ENCODE measurements at places on chromosomes 4 and X.
A peak's percentile ranks its signal among the peaks of the same experiment; 100 is the strongest.

DNA sequence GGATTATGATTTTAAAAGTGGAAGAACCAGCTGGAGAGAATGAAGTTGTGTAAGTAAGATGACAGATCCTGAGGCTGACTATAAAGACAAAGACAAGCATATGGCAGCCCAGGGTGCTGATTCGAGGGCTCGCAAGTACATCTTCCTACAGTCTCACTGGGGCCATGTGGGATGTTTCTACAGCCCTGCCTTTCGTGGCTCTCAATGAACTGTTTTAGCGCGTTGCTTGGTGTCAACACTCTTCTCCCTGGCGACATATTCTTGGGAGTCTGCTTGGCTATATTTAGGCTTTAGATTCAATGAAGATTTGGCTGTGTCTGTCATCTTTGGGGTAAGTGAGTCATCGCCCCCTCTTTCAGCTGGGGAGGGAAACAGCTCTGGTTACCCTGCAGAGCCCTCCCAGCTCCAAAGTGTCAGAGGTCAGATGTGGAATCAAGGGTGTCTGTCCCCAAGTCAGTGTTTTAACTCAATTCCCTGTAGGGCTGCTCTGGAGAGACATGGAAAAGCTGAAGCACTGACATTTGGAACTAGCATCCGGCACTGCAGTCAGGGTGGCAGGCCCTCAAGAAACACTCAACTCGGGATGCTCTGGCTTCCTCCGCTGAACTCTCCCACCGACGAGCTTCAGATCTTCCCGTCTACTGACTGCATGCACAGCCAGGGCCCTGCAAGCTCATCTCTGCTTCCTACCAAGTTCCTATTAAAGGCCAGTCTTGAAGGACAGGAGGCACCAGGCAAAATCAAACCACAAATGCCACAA, 65.7 kb downstream of the GATB start:
- DNase-seq, result no peak

DNA sequence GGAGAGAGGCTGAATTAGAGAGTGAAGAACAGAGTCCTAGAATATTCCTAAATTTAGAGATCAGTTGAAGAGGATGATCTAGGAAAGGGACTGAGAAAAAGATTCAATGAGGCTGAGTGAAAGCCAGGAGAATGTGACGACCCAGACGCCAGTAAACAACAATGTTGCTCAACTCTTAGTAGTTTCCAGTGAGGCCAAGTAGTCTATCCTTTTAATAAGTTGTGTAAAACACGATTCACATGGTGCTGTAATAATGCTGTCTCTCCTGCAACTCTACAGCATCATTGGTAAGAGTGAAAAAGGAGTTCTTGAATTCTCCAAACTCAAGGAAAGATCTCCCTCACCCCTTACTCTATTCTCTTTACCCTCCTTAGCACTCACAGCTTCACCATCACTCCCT, 140.3 kb downstream of the CFAP299 start:
- DNase-seq, result no peak

DNA sequence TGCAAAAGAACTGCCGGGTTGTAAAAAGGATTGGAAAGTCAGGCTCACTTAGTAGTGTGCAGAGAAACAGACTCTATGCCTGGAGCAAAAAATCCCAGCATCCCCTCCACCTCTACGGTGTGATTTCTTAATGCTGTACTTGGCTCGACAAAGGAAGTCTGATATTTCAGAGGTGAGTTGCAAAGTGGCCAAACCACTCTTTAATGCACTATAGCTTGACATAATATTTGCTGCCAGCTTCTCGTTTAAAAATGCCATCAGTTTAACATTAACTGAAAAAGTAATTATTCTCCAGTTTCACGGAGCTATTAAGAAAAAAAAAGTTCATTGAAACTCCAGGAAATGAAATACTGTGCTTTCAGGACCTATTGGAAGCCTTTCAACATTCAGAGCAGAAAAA, 448.3 kb upstream of the ZFP42 start:
- no peak for DNase-seq

- no peak for DNase-seq
These were observed 45.4 kb downstream of the CXorf58 start for GRCh38 chrX:23952984-23953907.

- DNase-seq, result no peak
These were observed 18.0 kb downstream of the MBNL3 start for GRCh38 chrX:132470831-132471230.

DNA sequence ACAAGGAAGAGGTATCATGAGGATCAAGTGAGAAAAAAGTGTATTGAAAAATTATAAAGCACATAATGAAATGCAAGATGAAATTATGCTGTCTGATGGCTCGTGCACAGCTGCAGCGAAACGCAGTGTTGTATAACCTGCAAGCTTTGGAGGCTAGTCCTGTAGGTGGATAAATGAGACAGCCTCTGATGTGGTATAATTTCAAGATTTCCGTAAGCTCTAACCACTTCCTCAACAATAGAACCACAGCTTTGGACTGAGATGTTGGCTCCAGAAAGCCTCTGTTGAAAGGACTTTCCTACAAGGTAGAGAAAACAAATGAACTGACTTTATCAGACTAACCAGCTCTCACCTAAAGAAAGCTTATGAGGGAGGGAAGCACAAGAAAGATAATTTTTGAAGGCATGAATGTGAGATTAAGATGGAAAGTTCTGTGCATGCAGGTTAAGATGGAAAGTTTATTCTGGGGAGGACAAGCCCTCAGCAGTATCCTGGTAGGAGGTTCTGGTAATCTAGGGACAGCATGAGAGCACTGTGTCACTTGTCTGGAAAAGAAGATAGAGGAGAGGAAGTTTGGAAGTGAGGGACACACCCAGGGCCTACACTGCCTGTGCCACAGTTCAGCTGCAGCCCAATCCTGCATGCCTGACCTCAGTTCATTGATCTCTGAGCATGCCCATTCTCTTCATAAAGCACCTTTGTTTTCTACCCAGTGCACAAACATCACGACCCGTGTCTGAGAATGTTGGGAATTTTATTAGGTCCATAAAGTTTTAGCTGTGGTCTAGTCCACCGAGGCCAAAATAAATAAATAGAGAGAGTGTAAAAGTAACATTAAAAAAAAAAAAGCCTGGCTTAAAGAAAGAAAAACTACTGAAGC, 161.5 kb upstream of the SFRP2 start:
- DNase-seq, result no peak

GRCh38 chr4:112002248-112002661, 143.0 kb upstream of the FAM241A start:
- DNase-seq, result no peak

GRCh38 chr4:155745984-155746383, 12.8 kb upstream of the GUCY1B1 start:
- DNase-seq, result no peak

DNA sequence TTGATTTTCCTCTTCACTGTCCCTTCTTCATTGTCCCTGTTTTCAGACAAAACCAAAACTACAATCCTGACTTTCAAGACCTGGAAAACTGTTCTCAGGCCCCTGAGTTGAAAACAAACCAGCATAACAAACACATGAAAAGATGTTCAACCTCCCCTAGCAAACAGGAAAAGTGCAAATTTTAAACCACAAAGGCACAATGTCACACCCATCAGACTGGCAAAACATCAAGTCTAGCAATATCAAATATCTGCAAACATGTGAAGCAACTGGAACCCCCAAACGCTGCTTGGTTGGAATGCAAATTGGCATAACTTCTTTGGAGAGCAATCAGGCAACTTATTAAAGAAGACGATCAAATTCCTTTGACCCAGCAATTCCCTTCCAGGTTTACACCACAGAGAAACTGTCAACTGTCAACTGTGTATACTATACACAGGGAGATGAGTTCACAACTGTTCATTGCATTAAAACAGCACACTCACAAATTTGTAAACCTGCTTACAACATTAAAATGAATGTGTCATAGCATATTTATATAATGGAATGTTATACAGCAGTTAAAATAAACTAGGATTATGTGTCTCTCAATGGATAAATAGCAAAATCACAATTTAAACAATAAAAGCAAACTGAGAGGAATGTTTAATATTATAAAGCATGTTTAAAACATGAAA, 7.0 kb downstream of the USP46 start:
- DNase-seq, result no peak

- no peak for DNase-seq
These were observed 20.5 kb downstream of the NOP14 start for GRCh38 chr4:2942532-2943363.

DNA sequence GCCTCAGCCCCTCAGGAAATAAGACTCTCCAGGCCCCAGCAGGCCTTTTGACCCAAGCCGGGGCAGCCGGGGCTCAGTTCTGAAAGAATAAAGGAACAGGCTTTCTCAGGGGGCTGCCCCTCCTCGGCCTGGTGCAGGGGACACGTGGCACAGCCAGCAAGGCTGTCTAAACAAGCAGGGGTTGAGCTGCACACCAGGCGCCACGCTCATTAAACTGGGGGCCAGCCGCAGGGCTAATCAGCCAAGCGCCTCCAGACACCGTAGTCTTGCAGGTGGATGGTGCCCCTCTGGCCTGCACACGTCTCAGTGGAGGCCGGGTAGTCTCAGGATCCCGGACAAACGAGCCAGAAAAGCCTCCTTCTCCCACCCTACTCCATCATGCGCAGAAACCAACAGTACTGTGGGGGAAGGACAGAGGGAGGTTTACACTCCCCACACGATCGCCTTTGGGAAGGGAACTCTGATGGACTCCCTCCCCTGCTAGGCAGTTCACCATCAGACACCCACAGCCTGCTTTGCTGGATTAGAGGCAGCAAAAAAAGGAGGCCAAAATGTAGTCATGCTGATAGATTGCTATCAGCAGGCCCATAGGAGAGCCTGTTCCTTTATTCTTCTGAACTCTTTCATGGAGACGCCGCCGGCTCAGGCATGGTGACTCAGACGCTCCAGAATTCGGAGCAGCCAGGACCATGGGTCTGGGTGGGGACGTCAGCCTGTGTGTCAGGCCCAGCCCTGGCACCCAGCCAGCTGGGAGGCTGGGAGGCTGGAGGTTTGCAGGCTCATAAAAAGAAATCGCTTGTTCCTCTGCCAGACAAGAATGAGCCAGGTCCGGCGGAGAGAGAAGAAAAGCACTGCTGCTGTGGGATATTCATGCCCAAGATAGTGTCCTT, 342.4 kb downstream of the BCOR start:
- DNase-seq, result no peak

DNA sequence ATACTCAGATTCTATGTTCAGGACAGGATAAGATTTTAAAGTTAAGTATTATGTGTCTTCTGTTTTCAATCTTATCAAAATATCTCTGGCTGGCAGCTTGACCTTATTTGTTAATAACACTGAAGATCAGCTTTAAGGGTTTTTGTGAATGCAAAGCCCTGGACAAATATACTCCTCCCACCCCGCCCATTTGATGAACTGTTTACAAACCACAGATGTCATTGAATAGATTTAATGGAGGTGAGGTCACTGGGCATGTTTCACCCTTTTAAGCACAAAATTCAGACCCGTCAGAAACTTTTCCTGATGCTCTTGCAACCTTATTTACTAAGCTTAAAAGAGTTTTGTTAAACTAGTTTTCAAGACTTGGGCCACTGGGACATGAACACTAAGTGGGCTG, 10.1 kb upstream of the CXCL8 start:
- DNase-seq, result no peak

- no peak for DNase-seq
These were observed 86.0 kb downstream of the WWC2 start for GRCh38 chr4:183185018-183185417.

DNA sequence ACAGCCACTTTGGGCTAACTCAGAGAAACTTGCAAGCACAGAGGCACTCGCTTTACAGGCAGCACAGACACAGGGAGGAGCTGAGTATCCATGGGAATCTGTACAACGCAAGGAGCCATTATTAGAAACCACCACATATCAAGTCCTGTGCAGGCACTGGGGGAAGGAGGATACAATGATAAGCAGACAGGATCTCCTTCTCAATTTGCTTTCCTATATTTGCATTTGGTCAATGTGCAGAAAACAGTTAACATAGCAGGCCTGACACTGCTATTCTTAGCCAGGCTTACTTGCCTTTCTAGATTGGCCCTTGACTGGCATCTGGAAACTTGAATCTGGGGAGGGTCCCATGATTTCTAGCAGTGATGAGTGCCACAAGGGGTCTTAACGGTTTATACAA, 65.8 kb downstream of the TEC start:
- no peak for DNase-seq

DNA sequence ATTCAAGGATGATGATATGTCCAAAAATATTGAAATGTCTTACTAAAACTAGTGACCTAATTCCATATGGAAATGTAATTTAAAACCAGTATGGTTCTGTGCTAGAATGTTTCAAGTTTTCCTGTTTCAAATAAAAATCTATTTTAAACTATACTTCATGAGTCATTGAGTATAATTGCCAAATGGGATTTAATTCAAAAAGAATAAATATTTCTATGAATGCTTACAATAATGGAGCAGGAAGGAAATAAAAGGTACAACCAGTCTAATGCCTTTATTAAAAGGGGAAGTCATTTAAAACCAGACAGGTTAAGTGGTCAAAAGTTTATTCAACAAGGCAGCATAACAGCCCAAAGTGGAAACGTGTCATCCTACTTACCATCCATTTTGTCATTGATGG, 2347.1 kb downstream of the PCDH7 start:
- DNase-seq, result no peak

- no peak for DNase-seq
These were observed 248.6 kb upstream of the ETNPPL start for GRCh38 chr4:109011241-109012026.

GRCh38 chr4:3263876-3264193, 14.9 kb downstream of the MSANTD1 start:
- DNase-seq, result no peak

GRCh38 chr4:118918388-118918787, 29.7 kb downstream of the SYNPO2 start:
- DNase-seq, result peak; percentile 11

GRCh38 chr4:8740666-8741395, 130.8 kb downstream of the HMX1 start:
- no peak for DNase-seq

DNA sequence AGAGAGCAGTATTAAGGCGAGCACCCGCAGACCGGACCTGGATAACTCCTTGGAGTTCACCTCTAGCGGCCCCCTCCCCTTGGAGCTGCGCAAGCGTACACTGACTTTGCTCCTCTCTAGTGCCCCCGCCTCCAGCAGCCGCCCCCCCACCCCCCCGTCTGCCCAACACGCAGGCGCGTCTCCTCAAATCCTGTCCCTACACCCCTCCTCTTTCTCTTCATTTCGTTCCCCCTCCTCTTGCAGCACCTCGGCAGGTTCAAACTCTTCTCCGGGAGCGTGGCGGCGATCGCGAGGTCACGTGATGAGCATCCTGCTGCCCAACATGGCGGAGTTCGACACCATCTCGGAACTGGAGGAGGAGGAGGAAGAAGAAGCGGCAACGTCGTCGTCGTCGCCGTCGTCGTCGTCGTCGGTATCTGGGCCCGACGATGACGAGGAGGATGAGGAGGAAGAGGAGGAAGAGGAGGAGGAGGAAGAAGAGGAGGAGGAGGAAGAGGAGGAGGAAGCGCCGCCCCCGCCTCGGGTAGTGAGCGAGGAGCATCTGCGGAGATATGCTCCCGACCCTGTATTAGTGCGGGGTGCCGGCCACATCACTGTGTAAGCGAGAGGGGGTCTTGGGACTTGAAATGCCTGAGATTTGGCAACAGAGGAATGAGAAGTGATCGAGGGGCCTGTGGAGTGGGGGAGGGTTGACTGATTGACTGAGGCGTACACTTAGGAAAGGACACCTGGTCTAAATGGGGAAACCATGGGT, at the start of gene CHIC1:
Gene CHIC1 (plus strand): TSS at position 214 of the 754 bp plus-strand sequence. CDS start 88 bp downstream, at position 302.
- DNase-seq, result peak; percentile 63
